ENCODE measurements at places on chromosomes 12 and 14.

DNA sequence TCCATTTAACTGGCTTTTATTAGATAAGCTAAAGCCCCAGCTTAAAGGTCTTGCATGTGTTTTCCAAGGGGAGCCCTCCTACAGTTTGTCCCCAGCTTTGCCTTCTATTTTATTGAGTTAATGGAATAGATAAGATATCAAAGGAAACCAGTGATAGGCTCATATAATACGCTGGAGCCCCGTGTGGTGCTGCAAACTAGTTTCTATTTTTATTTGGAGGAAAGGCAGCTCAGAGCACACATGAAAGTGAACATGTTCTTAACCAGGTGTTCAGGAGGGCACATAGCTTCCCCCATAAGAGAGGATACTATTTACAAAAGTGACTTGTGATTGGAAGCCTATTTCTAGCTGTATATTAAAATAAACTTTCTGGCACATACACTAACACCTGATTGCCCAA lies 251.7 kb downstream of the PDZRN4 start:
- DNase-seq = no peak

GRCh38 chr12:65667932-65668331 lies 156.4 kb upstream of the HMGA2 start:
- no peak for DNase-seq

GRCh38 chr14:99012703-99013102 lies 259.3 kb downstream of the BCL11B start:
- no peak for DNase-seq

- no peak for DNase-seq
Observed at GRCh38 chr14:96920023-96920422, 122.8 kb downstream of the VRK1 start.

GRCh38 chr12:120115066-120115465 lies 1.5 kb downstream of the RAB35 start:
- no peak for DNase-seq
